ENCODE measurements at places on chromosomes 6 and 20.
A peak's percentile ranks its signal among the peaks of the same experiment; 100 is the strongest.

DNA sequence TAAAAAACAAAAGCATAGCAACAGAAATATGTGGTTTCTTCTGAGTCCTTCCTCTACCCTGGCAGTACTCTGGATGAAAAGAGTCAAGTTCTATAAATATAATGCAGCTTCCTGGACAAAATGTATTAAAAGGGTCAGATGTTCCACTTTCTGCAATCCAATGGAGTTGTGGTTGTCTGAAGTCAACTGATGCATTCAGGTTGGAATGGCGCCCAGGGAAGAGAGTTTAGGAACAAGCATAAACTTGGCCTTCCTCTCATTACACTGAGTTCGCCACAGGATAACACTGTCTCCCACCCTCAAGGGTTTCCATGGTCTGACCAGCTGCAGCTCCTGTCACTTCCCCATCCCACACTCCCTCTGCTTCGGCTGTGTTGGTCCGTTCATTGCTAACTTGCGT is 66.4 kb downstream of the PLEKHG1 start:
- no peak for DNase-seq

GRCh38 chr20:50012282-50013263 is 29.8 kb downstream of the SNAI1 start:
- peak; percentile 70 for DNase-seq

DNA sequence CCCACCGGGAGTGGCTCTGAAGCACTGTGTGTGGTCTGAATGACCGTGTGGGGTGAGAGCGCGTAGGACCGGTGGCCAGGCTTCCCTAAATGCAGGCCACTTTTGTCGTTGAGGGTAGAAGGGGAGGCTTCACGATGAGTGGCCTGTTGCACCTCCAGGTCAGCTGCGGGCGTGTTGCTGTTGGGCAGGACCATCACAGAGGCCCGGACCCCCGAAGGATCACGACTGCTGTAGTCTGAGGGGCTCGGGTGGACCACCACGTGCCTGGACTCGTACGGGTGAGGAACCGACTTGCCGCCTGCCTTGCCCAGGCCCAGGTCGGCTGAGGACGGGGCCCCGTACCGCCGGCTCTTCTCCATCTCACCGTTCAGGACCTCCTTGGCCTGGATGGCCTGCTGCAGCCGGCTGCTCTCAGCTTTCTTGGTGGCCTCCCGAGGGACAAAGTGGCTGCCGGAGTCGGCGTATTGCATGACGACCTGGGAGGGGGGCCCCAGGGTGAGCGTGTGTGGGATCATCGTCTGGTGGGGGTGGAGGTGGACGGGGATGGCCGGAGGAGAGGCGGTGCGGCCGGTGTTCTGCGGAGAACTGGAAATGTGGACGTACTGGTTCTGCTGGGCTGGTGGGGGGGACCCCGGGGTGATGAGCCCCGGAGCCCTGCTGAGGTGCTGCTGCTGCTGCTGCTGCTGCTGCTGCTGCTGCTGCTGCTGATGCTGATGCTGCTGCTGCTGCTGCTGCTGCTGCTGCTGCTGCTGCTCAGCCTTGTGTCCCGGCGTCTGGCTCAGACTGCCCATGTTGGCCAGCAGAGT is 88.8 kb downstream of the GMPR start:
- no peak for DNase-seq

GRCh38 chr6:106324726-106325335 is 729 bp downstream of the ATG5 start:
- no peak for DNase-seq

DNA sequence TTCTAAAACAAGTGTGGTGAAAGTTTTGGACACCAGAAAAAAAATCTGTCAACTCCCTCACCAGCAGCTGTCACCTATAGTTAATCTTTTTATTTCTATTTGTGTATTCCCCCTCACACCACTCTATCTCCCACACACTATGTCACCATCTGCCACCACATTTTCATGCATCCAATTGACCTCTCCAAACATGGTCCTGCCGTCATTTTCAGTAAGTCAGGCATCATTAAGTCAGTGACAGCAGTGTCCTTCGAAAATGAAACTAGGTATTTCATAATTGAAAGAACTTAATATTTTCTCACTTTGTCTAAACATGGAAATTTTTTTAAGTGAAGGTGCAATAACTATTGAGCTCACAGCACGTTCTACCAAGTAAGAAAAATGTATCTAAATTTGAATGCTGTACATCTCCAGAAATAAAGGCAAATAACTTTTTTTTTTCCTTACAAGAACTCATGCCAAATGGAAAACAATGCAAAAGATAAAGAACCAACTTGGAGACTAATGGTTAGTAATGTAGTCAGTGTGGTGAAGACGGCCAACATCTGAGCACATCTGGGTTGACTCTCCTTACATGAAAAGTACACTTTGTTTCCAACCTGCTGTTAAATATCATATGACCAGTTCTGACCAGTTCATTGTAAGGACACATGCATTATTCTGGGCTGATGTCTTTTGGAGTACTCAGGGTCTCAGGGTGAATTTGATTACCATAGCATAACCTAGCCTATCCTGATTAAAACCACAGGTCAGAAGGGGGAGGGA is 623.3 kb upstream of the MANEA start:
- DNase-seq, result no peak

GRCh38 chr6:42818878-42819277 is 37.0 kb downstream of the BICRAL start:
- no peak for DNase-seq

- DNase-seq, result no peak
Measured at GRCh38 chr6:112027942-112028674, 25.8 kb upstream of the CCN6 start.

DNA sequence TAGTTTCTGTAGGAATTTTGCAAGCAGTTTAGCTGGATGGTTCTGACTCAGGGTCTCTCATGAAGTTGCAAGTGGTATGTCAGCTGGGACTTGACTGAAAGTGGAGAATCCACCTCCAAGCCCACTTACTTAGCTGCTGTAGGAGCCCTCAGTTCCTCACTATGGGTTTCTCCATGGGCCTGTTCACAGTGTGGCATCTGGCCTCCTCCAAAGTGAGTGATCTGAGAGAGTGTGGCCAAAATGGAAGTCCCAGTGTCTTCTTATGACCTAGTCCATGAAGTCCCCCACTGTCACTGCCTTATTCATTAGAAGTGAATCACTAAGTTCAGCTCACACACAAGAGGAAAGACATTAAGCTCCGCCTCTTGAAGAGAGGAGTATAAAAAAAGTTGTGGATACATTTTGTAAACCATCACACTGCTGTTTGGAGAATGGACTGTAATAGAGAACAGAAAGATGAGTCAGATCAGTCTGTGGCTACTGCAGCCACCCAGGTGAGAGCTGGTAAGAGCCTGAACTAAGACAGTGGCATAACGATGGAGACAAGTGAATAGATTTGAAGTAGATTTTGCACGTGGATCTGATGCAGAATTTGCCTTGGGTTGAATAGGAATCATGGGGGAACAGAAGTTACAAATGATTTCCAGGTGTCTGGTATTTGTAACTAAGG is 4.9 kb upstream of the NELFCD start:
- no peak for DNase-seq

- no peak for DNase-seq
Measured at GRCh38 chr6:12947967-12948366, 231.4 kb downstream of the PHACTR1 start.

- DNase-seq, result no peak
Measured at GRCh38 chr6:168671863-168672546, 231.0 kb downstream of the SMOC2 start.

DNA sequence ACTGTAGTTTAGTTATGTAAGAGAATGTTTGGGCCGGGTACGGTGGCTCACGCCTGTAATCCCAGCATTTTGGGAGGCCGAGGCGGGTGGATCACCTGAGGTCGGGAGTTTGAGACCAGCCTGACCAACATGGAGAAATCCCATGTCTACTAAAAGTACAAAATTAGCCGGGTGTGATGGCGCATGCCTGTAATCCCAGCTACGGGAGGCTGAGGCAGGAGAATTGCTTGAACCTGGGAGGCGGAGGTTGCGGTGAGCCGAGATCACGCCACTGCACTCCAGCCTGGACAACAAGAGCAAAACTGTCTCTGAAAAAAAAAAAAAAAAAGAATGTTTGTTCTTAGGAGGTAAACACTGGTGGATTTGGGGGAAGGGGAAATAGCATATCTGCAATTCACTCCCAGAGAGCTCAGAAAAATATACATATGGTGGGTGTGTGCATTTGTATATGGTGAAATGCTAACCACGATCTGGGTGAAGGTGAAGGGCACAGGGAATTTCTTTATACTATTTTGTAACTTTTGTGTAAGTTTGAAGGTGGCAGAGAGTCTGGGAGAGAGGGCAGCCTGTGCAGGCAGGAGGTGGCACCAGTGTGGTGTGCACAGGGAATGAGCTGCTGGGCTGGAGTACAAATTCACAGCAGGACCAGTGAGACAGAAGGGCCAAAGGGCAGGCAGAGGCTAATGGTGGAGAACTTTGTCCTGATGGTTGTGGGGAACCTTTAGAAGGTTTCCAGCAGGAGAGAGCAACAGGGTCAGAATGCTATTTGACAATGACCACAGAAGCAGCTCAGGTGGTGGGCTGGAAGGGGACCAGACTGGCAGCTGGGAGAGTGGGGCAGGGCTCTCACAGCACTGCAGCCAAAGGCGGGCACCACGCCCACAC is 42.4 kb downstream of the SSR1 start:
- no peak for DNase-seq

DNA sequence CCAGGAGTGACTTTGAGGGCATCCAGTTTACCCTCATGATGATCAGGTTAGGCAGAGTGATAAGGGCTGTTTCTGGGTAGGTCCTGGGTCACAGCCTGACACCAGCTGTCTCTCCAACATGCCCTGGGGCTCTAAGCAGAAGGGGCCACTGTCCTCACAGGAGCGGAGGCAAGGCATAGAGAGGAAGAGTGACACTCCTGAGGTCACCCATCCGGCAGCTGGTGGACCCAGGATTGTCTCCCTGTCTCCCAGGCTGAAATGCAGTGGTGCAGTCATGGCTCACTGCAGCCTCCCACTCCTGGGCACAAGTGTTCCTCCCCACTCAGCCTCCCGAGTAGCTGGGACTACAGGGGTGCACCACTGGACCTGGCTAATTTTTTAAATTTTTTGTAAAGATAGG is 12.0 kb downstream of the DLGAP4 start:
- DNase-seq, result no peak

DNA sequence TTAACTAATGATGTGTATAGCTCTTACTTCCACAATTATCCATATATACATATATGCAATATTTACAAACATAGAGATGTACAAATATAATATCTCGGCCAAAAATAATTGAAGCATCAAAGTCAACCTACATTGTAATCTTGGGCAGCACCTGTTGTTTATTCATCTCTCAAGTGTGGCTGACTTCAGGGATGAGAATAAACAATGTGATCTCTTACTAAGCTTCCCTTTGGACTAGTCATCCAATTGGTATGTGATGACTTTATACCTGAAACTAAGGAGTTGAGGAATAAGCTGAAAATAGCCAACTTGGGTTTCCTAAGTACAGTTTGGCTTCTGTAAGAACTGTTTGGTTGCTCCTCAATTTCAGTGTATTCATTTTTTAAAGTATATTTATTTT is 256.6 kb downstream of the KHDC1L start:
- no peak for DNase-seq

Data from germinal center (tissue), 1 donor.